Stimulated activated CD4-positive, alpha-beta T cell treated with anti-CD3 and anti-CD28 coated beads, Interleukin-2, amount 100 ng/mL, for 24 hours (primary cell): ENCODE measurements at places on chromosomes 5 and 9.
A peak's percentile ranks its signal among the peaks of the same experiment; 100 is the strongest.

DNA sequence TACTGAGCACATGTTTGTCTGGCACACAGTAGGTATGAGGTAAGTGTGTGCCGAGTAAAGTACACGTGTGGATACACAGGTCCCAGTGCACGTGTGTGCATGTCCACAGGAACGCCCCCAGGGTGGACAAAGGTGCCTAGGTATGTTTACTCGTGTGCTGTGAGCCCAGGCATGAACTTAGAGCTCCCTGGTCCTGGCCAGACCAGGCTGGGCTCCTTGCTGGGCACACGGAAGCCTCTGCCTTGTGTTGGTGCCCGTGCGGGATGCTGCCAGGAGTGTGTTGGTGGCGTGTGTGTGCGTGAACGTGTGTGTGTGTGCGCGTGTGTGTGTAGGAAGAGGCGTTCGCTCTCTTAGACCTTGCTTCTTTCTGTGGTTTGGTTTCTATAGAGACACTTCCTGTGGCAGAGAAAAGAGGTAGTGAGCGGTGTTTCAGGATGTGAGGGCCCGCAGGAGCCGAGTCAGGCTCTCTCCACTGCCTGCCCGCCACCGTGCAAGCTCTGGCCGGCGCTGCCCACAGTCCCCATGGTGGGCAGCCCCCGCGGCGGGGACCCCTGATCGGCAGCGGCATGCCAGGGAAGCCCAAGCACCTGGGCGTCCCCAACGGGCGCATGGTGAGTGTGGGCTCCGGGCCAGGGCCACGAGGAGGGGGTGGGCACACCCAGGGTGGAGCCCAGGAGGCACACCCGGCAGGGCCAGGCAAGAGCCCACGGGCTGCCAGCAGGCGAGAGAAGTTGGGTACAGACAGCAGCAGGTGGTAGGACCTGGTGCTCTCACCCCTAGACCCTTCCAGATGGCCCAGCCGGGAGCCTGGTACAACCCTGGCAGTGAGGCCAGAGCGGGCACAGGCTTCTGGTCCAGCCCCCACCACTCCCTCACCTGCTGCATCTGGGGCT is at the start of gene RGS14:
TSS of gene RGS14 (plus strand) at position 466 of the 893 bp plus-strand sequence. CDS start at position 567, 101 bp downstream.
- peak; percentile 59 for DNase-seq

- DNase-seq = no peak
Measured at GRCh38 chr5:104189031-104189430, 626.4 kb upstream of the NUDT12 start.

DNA sequence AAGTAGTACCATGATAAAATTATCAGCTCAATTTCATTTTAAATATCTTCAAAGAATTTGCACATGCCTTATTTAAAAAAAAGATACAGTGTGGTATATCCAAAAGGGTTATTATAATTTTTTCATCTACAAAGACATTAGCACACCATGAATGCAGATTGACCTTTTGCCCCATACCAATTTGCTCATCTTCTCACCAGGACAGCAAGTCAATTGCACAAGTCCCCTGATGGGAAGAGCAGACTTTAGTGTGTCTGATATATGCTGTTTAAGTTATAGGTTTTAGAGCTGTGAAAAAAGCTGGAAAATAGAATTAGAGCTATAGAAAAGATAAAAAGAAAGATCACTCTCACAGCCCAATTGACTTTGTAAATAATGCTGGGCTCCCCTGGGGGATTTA is 325.8 kb upstream of the CDH6 start:
- DNase-seq = no peak

GRCh38 chr5:113371721-113372196 is 63.0 kb downstream of the TSSK1B start:
- DNase-seq = no peak

DNA sequence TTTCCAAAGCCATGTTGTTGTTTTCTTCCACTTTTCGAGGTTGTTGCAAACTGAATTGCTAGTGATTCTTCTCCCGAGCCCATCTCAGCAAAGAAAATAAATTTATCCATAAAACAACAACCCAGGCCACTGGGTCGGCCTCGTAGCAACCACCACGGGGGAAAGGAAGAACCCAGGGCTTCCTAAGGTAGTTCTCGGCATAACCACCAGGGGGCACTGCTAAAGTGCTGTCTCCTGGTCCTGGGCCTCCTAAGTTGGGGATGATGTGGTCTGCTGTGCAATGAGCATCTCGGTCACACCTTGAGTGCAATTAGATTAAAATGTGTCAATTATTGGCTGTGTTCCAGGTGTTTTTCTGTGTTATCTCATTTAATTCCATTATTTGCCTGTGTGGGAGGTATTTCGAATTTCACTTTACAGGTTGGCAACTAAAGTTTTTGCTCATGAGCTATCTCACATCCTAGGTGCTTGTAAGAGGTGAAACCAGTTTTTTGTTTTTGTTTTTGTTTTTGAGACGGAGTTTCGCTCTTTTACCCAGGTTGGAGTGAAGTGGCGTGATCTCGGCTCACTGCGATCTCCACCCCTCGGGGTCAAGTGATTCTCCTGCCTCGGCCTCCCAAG is 102.8 kb upstream of the DAP start:
- peak; percentile 62 for DNase-seq
